ENCODE measurements at places on chromosomes 13 and 19.

DNA sequence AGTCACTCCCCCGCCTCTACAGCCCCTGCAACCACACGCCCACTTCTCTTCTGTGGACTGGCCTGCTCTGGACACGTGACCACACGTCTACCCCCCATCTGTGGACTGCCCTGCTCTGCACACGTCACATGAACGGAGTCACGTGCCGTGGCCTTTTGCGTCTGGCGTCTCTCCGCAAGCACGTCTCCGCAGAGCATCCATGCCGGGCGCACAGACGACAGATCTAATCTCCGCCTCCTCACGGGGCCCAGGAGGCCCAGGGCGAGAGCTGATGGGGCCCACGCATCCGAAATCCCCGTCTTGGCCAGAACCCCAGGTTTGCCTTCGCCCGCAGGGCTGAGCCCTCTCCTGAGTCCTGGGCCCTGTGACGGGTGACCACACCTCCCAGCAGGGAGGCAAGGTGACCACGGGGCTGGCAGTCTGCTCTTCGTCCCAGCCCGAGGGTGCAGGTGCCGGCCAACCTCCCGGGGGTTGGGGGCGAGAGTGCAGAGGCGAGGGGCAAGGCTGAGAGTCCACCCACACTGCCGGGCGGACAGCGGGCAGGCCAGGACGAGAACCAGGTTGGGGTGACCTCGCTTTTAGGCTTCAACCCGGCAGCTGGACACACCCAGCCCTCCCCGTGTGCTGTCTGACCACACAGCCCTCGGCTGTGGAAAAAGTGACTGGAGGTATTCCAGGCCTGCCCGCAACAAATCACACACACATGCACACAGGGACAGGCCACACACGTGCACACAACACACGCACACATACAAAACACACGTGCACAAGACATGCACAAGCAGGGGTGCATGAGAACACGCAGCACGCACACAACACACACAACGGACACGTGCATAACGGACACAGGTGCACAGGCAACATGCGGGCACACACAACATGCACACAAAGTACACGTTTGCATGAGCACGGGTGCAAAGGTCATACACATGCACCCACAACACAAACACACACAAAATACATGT, 3.9 kb downstream of the SBNO2 start:
- no peak for DNase-seq

DNA sequence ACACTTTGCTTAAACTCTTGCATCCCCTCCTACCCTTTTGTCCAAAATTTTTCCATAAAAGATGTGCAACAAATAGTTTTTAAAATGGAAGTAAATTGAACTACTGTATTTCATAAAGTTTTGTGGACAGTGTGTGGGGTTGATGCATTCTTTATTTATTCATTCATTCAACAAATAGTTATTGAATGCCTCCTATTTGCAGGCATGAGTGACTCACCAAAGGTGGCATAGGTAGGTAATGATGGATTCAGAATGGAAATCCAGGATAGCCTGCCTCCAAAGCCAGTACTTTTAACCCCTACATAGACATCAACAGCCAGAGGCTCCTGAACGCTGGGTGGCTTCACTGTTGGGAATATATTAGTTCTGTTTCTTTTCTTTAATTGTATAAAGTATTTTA, 2.4 kb upstream of the CSNK1A1L start:
- no peak for DNase-seq

DNA sequence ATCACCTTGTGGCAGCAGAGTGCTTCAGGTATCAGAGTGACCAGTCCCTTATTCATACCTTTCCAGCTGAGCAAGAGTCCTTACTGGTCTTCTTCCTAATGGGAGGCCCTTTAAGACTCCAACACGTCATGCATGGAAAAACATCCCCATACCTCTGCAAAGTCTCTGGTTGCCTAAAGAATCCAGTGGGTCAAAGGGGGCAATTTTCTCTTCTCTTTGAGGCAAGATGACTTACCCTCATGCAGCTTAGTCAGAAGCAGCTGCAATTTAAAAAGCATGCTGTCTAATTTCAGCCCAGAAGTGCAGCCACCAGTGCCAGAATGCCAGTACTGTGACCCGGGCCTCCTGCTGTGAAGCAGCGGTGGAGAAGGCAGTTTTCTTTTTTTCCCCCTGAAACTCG, 18.7 kb downstream of the PPP5C start:
- DNase-seq, result no peak

DNA sequence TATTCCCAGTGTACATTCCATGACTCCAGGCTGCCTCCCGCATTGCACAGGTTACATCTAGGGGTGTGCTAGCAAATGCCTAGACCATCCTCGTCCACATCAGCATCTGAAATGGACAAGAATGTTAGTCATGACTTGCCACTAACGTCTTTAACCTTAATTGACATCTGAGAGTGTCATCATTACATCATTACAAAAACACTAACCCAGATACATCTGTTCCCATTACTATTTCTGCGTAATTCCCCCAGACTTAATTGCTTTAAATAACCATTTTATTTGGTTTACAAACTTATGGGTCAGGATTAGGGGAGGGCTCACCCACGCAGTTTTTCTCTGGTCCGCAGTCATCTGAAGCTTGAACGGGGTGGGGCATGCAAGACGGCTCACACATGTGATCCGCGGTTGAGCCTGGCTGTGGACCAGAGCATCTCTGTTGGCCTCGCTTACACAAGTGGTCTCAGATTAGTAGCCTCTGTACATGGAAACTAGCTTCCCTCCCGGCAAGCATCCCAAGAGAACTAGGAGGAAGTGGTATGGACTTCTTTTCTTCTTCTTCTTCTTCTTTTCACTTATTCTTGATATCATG, 15.9 kb downstream of the KL start:
- DNase-seq, result no peak

Measured in activated CD8-positive, alpha-beta memory T cell treated with anti-CD3 and anti-CD28 coated beads for 1 hour (primary cell).